ENCODE measurements at places on chromosomes 3 and 15.

DNA sequence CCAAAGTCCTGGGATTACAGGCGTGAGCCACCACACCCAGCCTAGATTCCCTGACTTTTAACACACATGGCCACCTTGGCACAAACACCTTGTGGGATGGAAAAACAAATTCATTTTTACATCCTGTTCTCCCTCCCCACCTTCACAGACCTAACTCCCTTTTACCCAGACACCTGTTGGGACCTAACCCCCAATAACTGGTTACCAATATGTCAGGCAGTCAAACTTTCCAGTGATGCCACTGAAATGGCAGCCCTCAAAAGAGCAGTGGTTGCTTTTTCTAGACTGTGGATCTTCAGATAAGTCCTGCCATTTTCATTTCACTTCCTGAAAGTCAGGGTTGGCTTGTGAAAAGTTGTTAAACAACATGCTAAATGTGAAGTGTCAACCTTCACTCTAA, 34.9 kb downstream of the SIN3A start:
- peak; percentile 8 for DNase-seq

DNA sequence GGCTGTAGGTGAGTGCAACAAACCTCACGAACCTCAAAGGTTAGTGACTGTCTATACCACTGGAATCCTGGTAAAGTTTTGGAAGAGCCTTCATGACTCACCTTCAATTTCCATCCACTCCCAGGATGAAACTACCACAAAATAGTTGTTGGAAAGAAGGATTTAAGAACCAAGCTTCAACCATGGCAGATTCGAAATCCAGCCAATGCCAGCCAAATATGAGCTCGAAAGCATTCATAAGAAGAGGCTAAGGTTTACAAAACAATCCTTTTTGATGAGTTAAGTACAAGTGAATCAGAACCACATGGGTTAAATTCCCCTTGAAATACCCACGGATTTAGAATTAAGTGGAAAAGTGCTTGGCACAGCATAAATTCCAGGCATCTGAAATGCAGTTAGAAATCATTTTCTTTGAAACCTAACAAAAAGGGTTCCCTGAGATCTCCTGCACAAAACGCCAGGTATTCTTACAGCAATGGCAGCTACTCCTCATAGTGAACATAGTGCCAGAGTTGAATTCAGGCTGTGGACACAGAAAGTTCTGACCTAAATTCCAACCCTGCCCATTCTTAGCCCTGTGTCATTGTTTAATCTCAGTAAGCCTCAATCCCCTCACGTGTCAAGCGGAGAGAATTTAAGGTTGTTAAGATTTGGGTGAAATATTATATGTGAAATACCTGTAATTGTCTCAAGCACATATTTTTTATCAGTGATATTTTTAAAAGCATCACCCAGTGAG, 89.2 kb downstream of the FBN1 start:
- no peak for DNase-seq

- DNase-seq, result no peak
Observed at GRCh38 chr3:127408022-127408683, 120.3 kb upstream of the PRR20G start.

GRCh38 chr3:9690451-9691450, 12.9 kb upstream of the CPNE9 start:
- peak; percentile 60 for DNase-seq

DNA sequence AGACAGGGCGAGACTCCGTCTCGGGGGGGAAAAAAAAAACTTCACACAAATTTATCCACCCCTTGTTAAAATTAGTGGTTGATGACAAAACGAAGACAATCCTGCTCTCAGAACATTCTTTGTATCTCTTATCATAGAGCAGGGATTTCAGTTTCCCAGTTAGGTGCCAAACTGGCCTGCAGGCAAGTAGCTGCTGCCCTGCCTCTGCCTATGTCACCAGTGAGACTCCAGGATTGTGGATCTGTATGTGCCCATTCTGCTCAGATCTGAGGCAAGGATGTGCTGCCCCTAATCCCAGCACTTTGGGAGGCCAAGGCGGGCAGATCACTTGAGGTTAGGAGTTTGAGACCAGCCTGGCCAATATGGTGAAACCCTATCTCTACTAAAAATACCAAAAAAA, 54.4 kb downstream of the IQGAP1 start:
- no peak for DNase-seq

- no peak for DNase-seq
Observed at GRCh38 chr3:50410185-50410584, 50.9 kb upstream of the TMEM115 start.

- DNase-seq, result no peak
Observed at GRCh38 chr3:132315851-132316250, 1.4 kb upstream of the ACP3 start.

- no peak for DNase-seq
Observed at GRCh38 chr3:10335190-10335738, 14.4 kb upstream of the SEC13 start.

DNA sequence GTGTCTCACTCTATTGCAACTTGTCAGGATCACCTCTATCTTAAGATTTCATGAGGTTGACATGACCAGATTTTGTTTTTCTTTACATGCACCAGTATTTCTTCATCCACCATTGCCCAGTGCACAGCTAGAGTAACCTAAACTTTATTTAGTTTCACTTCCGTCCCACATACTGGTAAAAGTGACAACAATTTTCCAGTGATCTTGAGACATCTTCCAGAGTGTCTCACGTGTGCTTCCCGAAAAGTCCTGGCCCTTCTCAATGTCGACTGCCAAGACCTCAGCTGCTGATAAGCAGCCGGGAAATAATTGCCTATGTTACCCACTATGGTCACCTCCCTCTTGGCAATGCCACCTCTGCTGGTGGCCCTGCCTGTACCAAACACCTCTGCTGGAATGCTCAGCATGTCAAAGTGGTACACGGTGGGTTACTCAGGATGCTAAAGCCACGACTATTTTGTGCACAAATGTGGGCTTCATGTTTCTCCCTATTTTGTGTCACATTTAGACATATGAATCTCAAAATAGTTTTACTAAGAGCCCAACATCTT, 379.7 kb upstream of the TGFBR2 start:
- DNase-seq, result no peak

- DNase-seq, result no peak
Observed at GRCh38 chr3:27714692-27715453, 7.2 kb downstream of the EOMES start.

DNA sequence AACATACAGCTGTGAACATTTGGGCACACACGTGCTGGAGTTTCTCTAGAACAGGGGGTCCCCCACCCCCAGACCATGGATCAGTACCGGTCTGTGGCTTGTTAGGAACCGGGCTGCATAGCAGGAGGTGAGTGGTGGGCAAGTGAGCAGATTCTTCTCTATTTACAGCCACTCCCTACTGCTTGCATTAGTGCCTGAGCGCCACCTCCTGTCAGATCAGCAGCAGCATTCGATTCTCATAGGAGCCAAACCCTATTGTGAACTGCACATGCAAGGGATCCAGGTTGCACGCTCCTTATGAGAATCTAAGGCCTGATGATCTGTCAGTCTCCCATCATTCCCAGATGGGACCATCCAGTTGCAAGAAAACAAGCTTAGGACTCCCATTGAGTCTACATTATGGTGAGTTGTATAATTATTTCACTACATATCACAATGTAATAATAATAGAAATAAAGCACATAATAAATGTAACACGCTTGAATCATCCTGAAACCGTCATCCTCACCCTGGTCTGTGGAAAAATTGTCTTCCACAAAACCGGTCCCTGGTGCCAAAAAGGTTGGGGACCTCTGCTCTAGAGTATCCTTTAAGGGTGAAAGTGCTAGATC, 25.8 kb downstream of the CHRM5 start:
- DNase-seq, result no peak

GRCh38 chr3:196756732-196757131, 17.1 kb downstream of the PAK2 start:
- DNase-seq, result no peak

DNA sequence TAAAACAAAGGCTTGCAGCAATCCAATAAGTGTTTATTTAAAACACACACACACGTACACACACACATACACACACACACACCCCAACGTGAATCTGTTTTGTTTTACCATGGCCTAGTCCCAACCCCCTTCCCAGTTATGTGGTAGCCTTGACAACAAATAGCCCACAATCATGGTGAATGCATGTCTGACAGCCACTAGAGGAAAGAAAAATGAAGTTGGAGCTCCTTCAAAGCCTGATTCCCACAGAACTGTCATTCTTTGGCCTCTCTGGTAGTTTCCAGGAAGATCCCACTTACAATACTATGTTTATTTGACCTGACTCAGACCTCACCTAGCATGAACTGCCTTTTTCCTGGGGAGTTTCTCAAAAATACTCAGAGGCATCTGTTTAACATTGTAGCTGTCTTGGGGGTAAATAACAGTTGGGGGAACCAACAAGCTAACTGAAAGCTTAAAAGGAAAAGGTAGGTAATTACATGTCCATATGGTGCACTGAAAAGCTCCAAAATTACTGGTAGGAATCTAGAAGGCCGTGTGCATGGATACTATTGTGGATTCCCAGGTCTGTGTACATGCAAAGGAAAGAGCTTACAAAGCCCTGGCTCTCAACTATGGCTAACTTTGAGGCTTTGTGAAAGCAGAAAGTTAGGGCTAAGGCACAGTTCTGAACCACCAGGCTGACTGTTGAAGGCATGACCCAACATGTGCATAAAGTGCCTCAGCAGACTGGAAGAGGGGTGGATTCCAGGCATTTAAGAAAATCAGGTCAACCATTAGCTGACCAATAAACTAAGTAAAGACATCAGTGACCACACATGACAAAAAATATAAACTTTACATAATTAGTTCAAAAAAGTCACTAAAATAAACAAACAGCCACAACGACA, 65.3 kb downstream of the FAIM start:
- DNase-seq, result no peak

DNA sequence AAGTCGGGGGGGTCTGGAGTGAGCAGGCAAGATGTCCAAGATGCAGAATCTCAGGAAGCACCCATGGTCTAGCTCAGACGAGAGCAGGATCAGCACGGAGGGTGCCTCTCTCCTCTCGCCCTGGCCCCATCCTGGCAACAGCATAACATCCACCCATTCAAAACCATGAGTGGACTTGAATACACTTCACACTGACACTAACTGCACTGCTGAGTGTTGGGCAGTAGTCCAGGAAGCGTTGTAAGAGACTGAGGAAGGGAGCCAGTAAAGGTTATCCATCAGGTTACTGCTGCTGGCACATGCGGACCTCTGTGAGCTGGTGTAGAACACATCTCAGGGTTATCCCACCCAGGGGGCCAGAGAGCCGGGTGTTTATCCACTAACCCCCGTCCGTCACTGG, 131.0 kb upstream of the TOPAZ1 start:
- no peak for DNase-seq

- DNase-seq, result no peak
Observed at GRCh38 chr3:144200004-144200403, 228.4 kb downstream of the DIPK2A start.

DNA sequence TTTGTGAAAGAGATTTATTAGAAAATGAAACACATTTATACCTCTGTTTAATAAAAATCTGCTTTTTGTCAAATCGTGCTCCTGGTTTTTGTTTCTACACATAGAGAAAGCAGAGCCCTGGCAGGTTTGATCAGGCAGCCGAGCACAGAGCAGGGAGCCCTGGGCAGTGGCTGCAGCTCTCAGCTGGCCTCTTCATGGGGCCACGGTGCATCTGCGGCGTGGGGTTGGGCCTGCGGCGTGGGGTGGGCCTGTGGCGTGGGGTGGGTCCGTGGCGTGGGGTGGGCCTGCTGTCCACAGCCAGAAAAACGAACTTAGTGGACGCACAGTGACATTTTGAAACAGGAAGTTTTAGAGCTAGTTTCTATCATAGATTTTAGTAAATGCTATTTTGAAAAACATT, 10.6 kb downstream of the GOLGA6L2 start:
- no peak for DNase-seq

GRCh38 chr15:27241943-27242342, 271.0 kb downstream of the GABRG3 start:
- DNase-seq, result no peak

GRCh38 chr3:133159498-133160475, 121.6 kb downstream of the TMEM108 start:
- peak; percentile 34 for DNase-seq

DNA sequence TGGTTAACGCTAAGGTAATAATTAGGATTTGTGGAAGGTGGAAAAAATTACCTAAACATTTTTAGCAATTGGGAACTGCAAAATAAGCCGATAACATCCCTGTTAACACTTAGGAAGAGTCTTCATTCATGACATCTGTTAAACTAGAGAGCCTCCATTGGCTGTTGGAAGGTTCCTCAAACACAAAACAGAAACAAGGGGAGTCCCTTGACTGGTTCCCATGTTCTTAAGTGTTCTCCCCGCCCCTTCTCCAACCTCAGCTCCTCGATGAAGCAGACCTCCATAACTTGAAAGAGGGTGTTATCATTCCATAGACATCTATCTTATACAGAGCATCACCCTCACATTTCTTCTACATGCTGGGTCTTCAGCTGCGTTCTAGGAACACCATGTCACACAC, 2.5 kb downstream of the SLC22A13 start:
- peak; percentile 32 for DNase-seq

GRCh38 chr15:73324496-73325170, 44.1 kb downstream of the HCN4 start:
- no peak for DNase-seq

GRCh38 chr15:45653702-45654424, 19.0 kb downstream of the SQOR start:
- peak; percentile 93 for DNase-seq

- no peak for DNase-seq
Observed at GRCh38 chr3:54857343-54857742, 70.5 kb downstream of the LRTM1 start.

DNA sequence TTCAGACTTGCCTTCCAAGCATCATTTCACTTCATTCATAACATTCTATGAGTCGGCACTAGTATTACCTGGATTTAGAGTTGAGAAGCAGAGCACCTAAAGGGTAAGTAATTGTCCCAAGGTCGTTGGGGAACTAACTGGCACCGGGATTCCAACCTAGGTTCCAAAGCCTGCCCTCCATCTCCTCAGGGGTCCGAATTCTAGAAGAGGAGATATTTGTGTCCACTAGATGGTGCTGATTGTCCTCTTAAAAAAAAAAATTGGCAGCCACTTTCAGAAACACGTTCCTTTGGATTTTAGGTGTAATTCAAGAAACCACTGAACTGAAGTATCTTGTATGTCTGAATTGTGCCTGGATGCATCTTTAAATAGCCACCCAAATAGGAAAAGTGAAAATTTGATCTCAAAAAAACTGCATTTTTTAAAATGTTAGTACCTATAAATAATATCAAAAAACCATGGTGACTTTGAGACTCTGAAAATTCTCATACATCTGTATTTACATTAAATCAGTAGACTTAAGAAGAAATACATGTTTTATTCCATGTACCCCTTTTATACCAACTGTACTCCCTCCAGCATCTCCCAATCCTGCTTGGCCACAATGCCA, 3.9 kb upstream of the FSIP1 start:
- DNase-seq, result peak; percentile 46

- DNase-seq, result no peak
Observed at GRCh38 chr3:124890573-124891190, 3.5 kb upstream of the ITGB5 start.
